ENCODE measurements at places on chromosomes 2 and 18.

GRCh38 chr2:179913809-179914208 lies 52.4 kb upstream of the ZNF385B start:
- no peak for DNase-seq

DNA sequence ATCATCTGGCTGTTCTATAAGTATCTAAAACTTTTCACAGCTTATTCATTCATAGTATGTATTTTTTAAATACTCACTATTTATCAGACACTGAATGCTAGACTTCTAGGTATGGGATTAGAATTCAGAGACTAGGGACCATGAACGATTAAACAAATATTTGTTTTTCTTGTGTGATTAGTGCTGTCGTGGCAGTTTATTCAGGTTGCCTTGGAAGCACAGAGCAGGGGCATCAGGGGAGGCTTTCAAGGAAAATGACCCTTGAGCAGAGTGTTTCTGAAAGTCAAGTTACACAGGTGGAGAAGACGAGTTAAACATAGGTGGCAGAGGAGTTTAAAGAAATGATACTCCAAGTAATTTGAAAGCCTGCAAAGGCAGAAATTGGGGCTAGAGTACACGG lies 5.7 kb downstream of the SPOPL start:
- DNase-seq, result no peak

DNA sequence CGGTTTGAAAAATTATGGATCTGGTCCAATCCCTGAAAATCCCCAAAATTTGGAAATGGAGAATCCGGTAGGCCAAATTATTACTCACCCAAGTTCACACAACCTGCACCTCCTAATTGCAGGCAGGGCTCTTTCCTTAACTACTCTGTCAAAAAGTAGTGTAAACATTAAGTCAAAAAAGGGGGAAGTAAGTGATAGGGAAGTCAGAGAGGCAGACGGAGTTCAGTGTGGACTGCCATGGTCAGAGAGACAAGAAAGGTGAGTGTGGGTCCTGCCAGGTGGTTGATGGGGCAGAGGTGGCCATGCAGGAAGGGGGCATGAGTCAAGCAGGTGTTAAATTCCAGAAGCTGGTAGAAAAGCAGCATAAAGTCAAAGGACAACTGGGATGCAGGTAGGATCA lies 104.7 kb upstream of the STPG4 start:
- DNase-seq, result no peak

DNA sequence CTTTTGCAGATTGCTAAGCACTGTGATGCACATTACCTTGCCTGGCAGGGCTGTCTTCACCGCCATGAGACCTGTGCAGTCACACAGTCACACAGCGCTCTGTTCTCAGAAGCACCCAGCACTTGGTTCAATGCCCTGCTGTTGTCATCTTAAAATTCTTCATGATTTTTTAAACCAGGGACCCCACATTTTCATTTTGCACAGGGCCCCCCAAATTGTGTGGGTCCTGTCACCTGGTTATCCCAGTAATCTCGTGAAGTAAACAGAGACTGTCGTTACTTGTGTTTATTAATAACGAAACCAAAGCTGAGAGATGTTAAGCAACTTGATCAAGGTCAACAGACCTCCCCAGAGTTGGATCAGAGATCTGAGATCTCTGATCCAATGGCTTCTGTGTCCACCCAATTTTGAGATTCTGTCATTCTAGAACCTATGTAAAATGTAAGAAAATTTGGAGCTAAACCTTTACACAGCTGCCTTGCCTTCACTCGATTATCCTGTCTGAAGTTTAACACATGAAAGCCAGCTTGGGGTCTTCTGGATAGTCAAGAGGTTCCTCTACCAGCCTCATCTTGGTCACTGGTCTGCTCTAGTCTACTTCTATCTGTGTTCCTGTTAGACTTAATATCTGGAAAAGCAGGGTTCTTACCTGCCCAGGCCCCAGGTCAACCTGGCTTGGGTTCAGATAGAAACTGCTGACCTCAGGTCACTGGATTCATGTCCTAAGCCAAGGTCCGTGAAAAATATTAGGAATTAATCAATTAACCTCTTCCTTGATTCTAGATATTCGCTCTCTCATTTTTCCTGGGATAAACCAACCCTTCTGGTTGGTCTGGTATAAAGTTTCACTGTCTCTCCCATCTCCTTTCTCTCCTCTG lies 13.7 kb upstream of the TTC39C start:
- DNase-seq, result no peak

DNA sequence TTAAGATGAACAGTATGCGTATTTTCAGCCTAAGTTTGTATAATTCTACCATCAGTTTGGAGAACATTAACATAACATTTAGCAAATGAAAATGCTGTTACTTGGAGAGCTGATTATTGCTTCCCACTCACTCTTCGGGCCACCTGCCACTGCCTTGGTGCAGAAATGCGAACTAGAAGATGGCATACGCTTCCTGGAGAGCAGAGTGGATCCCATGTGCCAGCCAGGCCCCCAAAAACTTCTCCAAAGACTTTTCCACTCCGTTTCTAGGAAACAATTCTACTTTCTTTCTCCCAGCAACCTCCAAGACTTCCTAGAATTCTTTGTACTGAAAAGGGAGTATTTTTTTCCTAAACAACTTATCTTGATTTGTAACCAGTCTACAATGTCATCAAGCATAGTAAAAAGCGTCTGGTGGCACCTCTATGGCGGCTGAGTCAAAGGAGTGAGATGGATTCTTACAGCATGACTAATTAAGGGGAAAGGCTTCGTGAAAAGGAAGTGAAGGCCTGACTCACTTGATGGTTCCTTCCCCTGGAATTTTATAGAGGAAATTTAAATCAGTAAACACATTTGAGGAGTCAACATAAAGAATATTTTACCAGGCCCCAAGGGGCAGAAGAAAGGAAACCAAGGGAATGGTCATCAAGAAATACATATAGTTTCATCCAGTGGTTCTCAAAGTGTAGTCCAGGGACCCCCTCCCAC lies 36.6 kb downstream of the FEZ2 start:
- DNase-seq, result no peak

DNA sequence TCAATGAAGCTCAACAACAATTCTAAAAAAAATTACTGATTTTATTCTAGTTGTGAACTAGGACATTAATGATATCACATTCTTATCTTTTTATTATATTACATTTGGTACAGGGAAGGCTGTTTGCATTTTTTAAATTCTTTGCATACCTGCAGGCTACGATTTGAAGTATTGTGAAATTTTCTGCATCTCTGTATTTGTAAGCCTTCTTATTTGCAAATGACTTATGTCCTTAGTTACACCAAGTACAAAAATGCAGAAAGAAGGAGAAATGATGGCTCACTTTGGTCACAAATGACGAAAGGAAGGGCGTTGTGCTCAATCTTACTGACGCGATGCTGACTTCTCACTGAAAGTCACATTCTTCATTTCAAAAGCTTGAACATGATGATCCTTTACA lies 227.5 kb upstream of the SOX11 start:
- DNase-seq, result no peak

DNA sequence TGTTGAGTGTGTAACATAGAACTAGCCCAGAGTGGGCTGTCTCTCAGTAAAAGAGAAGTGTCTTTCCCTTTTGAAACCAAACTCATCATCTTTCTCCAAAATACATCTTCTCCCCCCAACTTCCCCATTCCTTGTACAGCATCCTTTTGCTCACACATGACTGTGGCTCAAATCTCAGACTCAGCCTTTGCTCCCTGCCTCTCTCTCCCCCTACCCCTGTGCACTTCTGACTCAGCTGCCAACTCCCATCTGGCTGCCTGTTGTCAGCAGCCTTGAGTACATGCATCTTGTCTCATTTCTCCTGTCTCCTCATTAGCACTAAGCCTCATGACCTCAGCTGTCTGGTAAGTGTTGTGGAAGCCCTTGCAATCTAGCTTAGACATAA lies 18.1 kb upstream of the MGAT4A start:
- no peak for DNase-seq

Data from left hindlimb (tissue), 1 donor.